ENCODE measurements at places on chromosomes 1 and 21.
A peak's percentile ranks its signal among the peaks of the same experiment; 100 is the strongest.

DNA sequence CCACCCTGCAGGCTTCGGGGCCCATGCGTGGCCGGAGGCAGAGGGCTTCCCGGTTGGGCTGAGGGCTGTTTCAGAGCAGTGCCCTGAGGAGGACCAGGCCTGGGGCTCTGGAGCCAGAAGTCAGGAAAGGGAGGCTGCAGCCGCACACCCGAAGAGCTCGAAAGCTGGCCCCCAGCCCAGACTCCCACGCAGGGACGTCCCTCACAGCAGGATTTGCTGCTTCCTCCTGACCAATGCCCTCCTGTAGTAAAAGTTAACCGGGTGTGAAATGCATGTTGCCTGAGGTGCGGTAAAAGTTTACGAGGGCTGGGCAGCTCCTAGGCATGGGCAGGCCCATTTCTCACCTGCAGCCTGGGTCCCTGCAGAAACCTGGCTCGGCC, 101.5 kb upstream of the ARHGEF16 start:
- DNase-seq: no peak

DNA sequence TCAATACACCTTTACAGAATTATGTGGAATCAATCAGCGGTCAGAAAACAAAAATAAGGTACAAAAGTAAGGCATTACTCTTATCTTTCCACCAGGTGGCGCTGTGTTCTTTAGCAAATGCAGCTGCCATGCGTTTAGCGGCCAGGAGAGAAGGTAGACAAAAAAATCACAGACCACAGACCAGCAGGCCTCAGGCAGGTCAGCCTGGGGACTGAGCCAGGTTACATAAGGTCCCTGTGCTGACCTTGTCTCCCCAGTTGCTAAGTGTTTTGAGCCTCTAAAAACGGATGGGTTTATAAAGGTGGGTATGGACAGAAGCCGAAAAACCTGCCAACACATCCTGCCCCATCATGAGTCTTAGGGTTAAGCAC, 2.8 kb downstream of the RGS16 start:
- peak; percentile 50 for DNase-seq

- DNase-seq: no peak
Observed at GRCh38 chr1:237386362-237387143, 344.6 kb downstream of the RYR2 start.

DNA sequence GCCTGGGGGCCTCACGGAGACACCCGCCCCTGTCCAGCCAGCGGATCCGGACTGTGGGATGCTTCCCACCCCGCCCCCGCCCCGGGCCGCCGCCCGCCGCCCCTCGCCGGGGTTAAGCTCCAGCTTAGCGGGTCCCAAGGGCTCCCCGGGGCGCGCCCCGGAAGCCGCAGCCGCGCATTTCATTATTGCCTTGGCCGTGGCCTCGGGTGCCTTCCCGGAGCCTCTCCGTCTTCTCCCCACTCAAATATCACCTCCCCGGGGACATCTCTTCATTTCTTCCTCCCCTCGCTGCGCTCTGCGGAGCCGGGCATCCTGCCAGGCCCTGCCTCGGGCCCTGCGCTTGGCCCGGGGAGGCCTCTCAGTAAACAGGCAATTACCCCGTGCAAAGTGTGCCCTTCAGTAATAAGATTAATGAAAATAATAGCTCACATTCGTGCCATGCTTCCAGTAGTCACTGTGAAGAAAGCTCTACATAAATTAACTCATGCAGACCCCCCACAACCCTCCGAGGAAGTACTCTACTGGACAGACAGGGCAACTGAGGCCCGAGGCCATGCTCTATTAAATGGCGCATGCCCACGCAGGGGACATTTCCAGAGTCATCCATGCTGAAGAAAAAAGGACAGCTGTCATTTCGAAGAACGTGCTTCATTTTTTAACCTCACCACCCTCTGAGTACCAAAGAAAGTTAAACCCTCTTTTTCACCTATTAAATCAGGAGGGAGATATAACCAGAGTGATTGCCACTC, 49.9 kb upstream of the LAPTM5 start:
- no peak for DNase-seq

DNA sequence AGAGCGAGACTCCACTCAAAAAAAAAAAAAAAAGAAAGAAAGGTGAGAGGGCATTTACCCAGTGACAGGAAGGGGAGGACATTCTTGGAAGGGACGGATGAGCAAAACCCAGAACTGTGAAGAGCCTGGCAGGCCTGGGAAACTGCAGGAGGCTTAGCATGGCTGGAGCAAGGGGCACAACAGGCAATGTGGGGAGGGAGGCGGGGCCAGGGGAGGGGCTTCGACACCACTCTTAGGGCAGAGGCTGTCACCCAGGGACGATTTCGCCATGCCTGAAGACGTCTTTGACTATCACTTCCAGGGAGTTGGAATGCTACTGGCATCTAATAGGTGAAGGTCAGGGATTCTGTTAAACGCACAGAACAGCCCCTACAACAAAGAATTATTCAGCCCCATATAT, 184.0 kb downstream of the HUNK start:
- no peak for DNase-seq

- no peak for DNase-seq
Observed at GRCh38 chr1:90114521-90115141, 119.7 kb downstream of the ZNF326 start.

- no peak for DNase-seq
Observed at GRCh38 chr1:178563099-178563820, 50.4 kb downstream of the TEX35 start.

GRCh38 chr1:12769976-12770505, 3.5 kb upstream of the PRAMEF12 start:
- no peak for DNase-seq

DNA sequence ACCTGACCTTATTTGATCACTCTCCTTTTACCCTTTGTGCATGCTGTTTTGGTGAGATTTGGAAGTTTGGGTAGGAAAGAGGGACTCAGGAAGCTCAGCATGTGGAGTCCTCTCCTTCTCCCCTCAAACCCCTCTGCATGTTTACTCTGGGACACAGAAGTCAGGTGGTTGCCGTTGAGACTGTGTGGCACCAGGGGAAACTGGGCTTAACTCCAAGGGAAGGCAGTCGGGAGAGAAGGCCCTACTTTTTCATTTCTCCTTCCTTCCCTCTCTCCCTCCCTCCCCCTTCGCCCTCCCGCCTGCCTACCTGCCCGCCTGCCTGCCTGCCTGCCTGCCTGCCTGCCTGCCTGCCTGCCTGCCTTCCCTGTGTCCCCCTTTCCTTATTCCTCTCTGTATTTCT, 34.8 kb upstream of the TTC22 start:
- no peak for DNase-seq

DNA sequence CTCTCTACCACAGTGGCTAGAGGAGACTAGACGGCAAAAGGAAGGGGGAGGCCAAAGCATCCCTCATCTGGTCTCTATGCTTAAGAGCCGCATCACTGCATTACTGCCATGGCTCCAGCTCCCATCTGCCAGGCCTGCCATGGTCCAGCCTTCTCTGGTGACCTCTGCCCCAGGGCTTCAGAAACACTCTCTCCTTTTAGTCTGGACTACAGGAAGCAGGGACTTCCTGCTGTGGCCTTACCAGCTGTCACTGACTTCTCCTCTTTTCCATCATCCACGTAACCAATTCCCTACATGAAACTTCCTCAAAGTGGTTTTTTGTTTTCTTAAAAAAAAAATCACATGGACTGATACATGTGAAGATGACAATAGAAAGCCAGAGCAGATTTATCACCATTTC, 323.1 kb upstream of the NFIA start:
- no peak for DNase-seq

DNA sequence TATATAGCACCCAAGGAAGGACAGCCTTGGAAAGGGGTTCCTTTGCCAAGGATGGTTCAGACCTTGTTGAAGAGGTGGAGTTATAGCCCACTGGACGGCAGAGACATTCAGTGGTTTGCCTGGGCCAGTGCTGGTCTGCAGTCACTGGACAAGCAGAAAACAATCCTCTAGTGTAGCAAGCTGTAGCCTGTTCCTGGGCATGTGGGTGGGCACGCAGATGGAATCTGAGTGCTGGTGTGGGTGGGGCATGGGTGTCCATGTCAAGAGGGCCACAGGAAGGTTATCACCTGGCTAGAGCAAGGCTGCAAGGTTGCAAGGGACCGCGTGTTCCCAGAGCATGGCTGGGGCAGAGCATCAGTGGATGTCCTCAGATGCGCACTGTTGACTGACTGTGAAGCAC, 244.7 kb downstream of the PTPRU start:
- no peak for DNase-seq

GRCh38 chr1:193221651-193222050, 35.2 kb upstream of the B3GALT2 start:
- DNase-seq: no peak

DNA sequence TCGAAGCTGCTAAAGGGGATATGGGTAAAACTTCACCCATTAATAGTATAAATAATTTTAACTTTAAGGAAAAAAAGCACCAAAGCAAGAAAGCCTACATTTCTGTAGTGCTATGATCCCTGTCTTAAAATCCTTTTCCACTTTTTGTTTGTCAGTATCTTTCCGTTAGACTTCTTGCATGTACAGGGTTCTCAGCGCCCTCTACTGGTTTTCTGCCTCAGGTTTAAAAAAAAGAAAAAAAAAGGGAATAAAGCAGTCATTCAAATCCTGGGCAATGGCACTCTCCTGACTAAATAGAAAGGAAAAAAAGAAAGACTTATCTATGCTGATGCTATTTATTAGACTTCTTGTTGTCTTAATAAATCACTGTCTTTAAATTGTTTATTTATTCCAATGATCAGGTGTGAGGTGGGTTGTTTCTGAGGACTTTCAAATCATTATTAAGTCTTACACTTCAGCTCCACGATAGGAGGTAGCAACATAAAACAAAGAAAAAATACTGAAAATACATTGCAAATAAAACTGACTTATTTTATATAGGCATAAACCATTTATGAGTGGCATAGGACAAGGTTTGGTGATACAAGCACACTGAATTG, 475.4 kb upstream of the NR5A2 start:
- DNase-seq: no peak

- DNase-seq: no peak
Observed at GRCh38 chr1:119966681-119967080, 70.4 kb upstream of the ADAM30 start.

GRCh38 chr1:158203693-158204457, 23.2 kb downstream of the CD1D start:
- no peak for DNase-seq

- DNase-seq: no peak
Observed at GRCh38 chr1:160665330-160666078, 18.7 kb upstream of the SLAMF1 start.

DNA sequence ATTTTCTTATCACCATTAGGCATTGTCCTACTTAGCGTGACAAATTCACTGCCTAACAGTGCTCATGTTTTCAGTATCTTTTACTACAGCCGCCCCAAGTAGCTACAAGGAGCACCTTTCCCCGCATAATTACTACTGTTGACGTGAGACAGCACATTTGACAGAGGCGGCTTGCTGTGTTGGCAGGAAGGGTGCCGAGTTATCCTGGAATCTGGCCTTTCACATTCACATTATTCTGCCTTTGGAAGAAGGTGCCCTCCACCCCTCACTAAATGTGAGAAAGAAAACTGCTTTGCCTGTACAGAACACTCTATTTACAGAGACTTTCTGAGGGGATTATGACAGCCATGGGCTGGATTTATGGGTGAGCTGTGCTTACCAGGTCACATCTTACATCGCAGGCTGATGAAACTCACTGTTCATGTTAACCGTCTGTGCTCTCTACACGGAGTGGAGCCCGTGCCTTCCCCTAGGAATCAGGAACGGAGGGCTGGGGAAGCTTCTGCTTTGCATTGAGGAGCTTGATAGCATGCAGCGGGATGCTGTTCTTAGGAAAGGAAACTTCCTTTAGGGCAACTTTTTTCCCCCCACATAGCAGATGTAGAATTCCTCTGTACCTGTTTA, 148.0 kb upstream of the ZRANB2 start:
- DNase-seq: no peak

- DNase-seq: no peak
Observed at GRCh38 chr1:171969813-171970212, 128.5 kb downstream of the DNM3 start.

- no peak for DNase-seq
Observed at GRCh38 chr1:44323947-44324346, 31.1 kb downstream of the ERI3 start.

DNA sequence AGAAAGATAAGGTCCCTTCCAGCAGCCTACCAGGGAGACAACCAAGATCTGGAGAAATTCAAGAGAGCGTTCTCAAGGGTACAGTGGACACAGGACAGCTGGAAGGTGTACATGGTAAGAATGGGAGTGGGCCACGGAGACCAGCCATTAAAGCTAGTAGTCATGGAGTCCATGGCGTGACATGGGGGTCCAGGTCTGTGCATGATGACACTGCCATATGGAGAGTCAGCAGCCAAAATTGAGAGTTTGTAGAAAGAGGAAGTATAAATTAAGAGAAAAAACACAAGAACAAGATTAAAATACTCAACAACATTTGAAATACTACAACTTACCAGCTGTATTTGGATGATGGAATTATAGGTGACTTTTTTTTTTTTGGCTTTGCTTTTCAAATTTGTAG, 7.9 kb upstream of the LORICRIN start:
- DNase-seq: no peak

GRCh38 chr1:95146637-95147036, 29.5 kb downstream of the TLCD4 start:
- no peak for DNase-seq

DNA sequence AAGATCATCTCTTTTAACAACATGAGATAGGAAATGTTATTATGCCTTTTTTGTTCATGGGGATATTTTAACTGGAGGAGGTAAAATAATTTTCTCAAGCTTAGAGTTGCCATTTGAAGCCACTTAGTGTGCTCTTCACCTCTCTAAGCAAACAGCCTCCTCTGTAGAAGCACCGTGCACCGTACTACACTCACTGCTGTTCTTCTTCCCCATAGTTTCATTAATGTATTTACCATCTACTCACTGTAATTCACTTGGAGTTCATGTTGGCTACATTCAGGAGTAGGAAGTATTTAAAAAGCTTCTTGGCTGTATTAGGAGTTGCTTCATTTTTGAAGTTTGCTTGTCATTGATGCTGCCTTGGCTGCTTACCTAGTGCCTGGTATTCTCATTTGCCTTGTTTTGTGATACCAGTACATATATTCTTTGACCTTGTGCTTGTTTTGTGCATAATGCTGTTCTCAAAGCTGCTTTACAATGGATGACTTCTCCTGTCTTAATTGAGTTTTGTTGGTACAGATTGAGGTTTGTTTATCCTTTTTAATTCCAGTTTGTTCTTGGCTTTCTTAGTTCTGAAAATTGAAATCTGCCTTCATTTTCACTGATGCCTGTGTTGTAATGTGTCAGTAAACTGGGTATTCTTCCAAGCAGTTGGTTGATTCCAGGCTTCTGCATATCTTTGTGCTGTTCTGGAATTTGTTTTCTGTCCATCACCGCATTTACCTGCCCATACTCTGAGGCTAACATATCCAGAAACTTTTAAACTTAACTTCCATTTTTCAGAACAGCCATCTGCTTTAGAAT, 240.4 kb downstream of the HMCN1 start:
- DNase-seq: no peak

All from stimulated activated CD8-positive, alpha-beta memory T cell treated with anti-CD3 and anti-CD28 coated beads, Interleukin-15, amount 100 ng/mL, for 4 hours (primary cell).